ENCODE measurements at places on chromosomes 1 and 21.

- DNase-seq, result no peak
Measured at GRCh38 chr1:41809692-41810091, 109.0 kb downstream of the HIVEP3 start.

DNA sequence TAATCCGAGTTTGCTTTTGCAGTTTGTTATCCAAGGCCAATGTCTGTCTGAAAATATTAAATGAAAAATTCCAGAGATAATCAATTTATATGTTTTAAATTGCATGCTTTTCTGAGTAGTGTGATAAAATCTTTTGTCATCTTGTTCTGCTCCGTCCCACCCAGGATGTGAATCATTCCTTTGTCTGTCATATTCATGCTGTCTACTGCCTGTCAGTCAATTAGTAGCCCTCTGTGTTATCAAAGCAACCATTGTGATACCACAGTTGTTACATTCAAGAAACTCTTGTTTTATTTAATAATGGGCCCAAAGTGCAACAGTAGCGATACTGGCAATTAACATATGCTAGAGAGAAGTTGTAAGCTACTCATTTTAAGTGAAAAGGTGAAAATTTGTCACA is 819.3 kb downstream of the BRINP3 start:
- no peak for DNase-seq

DNA sequence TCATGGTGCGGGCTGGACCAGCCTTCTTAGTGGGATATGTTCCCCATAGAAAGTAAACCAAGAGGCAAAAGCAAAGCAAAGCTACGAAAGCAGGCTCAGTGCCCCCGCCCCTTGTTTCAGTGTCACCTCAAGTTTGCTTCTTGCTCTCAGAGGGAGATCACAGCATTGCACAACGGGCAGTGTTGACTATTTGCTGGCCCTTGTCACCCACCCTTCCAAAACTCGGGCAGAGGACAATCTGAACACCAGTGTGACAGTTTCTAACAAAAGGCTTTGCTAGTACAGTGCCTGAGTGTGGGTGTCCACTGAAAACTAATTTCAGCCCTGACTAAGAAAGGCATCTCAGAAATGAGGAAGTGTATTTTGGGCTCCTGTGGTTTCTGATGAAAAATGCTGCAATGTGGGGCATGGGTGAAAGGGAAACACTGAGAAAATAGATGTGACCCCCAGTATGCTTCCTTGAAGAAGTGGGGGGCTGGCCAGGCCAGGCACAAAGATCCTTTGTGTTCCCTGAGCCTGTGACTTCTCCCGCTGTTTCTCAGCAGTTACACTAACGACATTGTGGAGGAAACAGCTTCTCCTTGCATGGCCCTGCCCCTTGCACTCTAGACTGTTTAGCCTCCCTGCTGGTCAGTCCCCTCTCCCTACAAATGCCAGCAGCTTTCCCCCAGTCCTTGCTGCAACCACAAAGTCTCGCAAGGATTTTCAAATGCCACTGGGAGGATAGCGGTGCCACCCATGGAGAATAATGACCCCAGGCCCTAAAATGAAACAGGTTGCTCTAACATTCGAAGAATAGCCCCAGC is 33.3 kb upstream of the KCNE1 start:
- DNase-seq, result no peak

- no peak for DNase-seq
Measured at GRCh38 chr1:114248162-114248561, 94.5 kb upstream of the SYT6 start.

GRCh38 chr1:117136749-117137148 is 15.2 kb upstream of the TRIM45 start:
- DNase-seq, result no peak

DNA sequence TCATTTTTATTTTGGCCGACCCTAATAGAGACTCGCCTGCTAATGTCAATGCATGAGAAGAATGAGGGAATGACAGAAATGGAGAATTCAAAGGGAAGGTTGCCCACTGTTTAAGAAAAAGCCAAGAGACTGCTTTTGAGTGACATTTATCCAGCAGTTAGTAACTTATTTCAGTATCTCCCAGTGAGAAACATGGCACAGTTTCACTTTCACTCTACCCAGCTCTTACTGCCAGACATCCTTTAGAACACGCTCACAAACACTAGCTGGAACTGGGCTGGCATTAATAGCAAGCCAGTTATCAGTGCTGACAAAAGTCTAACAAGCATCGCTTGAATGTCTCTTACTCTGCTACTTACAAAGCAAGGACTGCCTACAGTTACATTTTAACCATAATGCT is 8.5 kb downstream of the GGPS1 start:
- no peak for DNase-seq

- no peak for DNase-seq
Measured at GRCh38 chr1:202002507-202002906, 7.9 kb upstream of the ELF3 start.

DNA sequence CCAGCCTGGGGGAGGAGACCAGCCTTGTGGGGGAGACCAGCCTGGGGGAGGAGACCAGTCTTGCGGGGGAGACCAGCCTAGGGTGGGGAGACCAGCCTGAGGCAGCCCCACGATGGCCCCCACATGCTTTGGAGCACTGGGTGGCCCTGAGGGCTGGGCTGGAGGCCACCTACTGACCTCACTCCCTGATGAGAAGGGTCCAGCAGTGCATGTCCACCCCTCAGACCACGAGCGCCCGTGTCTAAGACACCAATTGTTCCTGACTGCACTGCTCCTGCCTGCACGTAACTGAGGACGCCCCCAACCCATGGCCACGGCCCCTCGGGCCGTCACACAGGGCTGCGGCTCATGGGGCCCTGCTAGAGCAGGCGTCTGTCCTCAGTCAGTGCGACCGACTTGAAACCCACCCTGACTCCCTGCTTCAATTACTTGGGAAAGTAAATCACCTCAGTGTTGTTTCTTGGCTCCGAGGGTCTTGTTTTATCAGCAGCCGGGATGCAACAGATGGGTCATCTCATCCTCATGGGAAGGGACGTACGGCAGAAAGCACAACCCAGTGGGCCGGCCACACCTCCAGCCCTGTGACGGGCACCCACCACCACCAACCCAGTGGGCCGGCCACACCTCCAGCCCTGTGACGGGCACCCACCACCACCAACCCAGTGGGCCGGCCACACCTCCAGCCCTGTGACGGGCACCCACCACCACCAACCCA is at the start of gene SPATC1L:
TSS of gene SPATC1L (minus strand) at position 550 of the 715 bp plus-strand sequence. CDS start 1,643 bp downstream, outside the sequence.
- no peak for DNase-seq
